ENCODE measurements at places on chromosomes 3 and 15.

- no peak for DNase-seq
Observed at GRCh38 chr3:102712896-102713295, 278.1 kb downstream of the ZPLD1 start.

DNA sequence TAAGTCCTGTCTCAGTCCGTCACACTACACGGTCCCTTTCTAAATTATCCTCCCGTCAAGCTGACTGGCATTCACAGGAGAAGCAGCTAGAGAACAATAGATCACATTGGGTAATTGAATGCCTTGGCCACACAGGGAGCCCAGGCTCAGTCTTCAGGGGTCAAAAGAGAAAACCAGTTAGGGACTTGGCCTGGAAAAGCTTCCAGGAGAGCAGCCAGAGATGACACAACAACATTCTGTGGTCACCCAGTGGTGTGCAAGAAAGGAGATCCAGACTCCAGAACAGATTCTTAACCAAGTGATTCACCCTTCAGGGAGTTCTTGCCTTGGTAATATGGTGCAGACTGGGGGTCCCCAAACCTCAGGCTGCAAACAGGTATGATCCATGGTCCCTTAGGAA lies 15.9 kb downstream of the ARHGAP31 start:
- DNase-seq = no peak

DNA sequence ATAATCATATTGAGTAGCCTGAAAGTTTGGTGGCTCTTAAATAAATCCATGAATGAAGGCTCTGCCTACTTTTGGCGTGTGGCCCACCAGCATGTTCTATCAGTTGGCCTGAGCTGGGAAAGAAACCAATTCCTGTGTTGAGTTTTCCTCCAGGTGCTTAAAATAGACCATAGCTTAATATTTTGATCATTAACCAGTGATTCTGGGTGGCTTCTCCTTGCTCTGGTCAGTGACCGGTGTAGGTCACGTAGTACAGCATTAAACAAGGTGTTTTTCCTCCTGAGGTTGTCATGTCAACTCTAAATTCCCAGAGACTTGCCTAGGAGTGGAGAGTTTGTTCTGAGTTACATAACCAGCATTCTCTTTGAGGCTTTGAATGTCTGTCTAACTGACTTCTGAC lies 1.3 kb downstream of the HHLA2 start:
- no peak for DNase-seq

DNA sequence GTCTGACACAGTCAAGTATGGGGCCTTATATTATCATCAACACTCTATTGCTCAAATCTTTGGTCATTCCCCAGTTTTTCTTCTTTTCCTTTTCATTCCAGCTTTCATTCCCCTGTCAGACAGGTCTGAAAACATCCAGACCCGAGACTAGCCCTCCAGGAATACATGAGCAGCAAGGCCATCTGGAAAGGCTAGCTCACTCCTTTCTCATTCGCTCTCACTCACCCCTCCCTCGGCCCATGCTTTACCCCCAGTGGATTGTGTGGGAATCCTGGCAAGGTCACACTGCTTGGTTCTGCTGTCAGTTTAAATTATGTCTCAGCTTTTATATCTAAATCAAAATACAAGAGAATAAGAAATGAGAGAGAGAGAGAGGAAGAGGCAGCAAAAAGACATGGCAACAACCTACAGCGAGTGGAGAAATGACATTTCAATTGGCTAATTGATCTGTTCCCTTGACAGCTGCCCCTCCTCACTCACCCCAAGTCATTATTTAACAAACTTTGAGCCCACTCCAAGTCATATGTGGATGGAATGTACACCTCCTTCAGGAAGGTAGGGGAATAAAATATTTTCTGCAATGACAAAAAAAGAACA lies 962.2 kb downstream of the TUSC7 start:
- DNase-seq = no peak

DNA sequence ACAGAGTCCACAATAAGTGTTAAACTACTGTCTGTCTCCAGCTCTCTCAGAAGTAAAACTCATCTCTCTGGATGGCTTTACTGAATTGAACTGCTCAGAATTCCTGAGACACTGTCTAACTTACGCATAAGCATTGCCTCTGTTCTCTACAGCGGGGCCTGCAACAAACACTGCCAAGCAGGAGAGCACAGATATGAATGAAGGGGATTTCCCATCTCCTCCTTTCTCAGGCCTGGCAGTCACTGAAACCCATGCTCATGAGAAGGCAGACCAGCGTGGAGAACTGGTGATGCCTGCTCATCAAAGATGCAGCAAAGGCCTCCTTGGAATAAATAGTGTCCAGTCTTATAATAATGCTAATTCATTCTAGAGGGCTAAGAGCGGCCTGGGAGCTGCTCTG lies 10.3 kb downstream of the RASGRP1 start:
- no peak for DNase-seq

DNA sequence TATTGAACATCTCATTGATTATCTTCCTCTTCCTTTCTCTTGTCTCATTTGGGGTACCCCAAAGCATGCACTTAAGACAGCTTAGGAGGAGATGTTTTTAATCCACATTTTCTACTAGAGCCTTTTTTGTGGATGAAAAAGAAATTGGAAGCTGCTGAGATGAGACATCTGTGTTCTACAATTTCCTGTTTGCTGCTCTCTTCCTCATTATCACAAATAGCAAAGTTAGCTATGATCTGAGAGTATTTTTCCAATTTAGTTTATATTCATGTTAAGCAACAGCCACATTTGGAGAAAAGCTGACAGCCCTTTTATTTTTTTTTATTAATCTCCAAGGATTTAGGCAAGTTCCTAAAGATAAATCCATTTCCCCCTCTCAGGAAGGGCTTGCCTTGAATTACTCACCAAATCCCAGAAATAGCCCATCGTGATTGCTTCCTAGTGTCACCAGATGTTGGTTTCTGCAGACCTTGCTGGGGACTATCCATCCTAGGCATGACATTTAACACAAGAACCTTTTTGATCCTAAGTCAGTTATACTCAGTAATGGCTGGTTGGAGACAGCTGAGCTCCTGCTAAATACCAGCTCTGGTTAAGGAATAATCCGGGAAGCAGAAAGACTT lies 70.8 kb upstream of the FILIP1L start:
- no peak for DNase-seq

GRCh38 chr15:66051833-66052232 lies 182.5 kb downstream of the RAB11A start:
- no peak for DNase-seq

GRCh38 chr15:62850791-62851291 lies 191.7 kb upstream of the TPM1 start:
- no peak for DNase-seq

DNA sequence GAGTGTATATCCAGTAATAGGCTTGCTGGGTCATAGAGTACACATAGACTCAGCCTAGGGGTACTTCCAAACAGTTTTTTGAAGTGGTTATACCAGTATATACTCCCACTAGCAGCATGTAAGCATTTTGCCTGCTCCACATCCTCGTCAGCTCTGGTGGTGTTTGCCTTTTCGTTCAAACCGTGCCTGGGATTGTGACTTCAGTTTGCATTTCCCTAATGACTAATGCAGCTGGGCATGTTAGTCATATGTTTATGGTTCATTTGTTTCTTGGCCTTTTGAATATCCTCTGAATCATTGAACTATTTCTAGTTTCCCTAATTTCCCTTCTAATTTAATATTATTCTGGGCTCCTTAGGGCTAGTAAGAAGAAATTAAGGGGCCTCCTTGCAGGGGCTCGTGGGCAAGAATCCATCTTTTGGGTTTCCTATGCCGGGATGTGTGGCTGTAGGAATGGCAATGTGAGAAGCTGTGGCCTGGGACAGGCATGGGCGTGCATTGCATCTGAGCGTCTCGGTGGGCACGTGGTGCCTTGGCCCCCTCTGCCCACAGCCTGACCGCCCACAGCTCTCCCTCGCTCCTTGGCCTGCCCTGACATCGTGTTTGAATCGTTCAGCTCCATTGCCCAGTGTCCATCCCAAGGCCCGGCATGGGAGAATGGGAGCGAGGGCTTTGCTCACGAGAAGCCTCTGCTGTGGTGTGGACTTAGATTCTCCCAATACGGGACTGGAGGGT lies 26.4 kb downstream of the FAH start:
- no peak for DNase-seq

DNA sequence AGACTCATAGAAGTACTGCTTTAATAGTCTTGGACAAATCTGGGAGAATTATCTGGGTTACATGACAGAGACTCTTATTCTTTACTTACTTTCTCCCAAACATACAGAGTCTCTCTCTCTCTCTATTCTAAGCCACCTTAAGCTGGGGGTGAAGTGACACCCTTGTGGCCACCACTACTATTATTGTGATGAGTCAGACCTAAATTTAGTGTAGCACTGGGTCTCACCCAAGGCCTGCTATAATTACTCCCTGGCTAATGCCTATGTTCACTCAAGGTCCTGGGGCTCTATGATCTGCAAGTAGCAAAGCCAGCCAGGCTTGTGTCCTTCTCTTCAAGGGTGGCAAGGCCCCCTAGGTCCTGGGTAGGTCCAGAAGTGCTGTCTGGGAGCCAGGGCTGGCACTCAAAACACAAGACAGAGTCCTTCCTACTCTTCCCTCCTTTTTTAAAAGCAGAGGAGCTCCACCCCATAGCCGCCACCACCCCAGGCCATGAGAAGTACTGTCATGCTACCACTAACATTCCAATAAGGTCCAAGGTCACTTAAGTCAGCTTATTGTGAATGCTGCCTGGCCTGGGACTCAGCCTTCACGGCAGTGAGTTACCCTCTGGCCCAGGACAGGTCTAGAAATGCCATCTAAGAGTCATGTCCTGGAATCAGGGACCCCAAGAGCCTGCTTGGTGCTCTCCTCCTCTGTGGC lies 183.6 kb downstream of the POLQ start:
- no peak for DNase-seq

DNA sequence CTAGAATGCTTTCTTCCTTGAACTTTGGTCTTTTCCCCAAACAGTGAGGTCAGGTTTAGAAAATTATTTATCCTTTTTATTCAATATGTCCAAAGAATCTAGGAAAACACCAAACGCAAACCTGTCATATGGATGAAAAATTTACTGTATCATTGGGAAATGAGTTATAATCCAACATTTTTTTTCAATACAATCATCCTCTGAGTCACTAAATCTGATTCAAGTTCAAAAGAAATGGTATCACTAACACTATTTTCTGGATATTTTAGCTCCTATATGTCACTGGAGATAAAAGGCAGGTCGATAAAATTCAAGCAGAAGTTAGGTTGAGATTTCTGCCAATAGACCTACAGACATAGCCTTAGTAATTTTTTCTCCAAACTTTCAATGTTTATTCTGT lies 591.6 kb upstream of the AGTR1 start:
- no peak for DNase-seq

DNA sequence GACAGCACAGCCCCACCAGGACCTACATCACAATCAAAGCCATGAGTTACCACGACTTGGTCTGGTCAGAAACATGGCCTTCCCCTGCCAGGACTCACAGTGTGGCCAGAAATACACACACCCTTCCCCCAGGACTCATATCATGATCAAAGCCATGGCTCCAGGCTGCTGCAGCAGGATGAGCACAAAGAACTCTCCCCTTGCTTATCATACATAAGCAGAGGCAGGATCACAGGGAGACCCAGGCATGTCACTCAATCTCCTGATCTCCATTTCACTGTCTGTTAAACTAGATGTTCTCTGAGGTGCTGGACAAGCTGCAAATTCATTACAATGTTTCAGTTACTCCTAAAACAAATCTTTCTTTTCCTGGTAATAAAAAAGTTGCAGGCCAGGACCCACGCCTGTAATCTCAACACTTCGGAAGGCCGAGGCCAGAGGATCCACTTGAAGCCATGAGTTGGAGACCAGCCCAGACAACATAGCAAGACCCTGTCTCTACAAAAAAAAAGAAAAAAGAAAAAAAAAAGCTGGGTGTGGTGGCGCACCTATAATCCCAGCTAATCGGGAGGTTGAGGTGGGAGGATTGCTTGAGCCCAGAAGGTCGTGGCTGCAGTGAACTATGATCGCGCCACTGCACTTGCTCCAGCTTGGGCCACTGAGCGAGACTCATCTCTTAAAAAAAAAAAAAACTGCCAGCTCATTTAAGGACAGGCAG lies 1.2 kb downstream of the PFKFB4 start:
- no peak for DNase-seq

DNA sequence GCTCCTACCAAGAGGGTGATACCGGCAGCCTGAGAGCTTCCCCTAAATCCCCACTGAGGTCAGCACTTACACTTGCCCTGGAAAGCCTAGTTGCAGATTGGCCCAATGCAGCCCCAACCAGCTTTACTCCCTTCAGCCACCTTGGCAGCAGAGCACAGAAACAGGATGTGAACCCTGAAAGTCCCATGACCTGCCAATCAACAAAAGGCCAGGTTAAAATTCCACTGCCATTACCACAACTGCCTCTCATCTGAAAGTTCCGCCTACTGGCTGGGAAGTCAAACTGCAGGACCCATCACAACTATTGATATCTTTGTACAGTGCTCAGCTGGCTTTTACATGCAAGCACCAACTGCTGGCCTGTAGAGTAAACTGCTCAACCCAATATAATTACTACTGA lies 156.2 kb downstream of the ZMAT3 start:
- no peak for DNase-seq

DNA sequence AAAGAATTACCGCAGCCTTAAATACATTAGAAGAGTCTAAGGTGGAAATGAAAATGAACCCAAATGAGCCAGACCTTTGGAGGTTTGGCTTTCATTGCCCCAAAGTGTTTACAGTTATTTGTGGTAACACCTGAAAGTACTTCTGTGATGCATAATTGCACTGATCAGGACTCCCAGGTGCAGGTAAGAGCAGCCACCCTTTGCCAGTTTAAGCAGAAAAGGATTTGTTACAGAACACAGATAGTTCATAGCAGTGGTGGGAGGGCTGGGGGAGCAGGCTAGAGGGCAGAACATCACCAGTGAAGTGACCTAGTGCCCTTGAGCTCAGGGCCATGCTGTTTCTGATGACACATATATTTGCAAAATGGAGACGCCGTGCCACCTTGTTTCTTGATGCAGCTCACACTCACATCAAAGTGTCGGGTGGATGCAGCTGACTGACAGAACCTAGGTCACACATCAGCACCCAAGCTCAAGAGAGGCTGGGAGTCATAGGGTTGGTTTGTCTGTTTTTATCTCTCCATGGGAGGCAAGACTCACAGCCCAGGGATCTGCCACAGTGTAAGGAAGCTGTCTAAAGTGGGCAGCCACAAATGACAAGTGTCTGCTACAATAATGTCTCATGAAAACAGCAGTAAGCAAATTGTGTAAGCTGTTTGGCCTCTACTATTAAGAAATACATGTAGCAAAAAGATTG lies 49.1 kb downstream of the NEK11 start:
- no peak for DNase-seq

- no peak for DNase-seq
Observed at GRCh38 chr3:99498550-99499234, 139.7 kb upstream of the COL8A1 start.

- DNase-seq = no peak
Observed at GRCh38 chr3:66567077-66567476, 66.3 kb upstream of the LRIG1 start.

DNA sequence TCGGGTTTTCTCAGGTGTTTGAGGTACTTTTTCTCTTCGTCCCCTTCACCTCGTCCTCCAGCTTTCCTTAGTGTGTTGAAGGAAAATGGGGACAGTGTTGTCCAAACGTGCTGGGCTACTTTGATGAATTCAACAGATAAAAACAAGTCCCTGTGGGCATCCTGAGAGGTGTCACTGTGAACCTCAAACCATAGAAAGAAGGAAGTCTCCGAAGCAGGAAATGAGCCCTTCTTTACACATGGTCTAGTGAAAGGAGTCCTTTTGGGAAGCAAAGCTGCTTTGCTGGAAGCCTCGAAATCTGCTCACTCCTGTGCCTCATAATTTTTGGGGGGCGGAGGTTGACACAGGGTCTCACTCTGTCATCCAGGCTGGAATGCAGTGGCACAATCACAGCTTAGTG lies 10.6 kb downstream of the IL17RB start:
- DNase-seq = no peak

GRCh38 chr3:128247666-128248409 lies 94.6 kb downstream of the EEFSEC start:
- DNase-seq = no peak

- DNase-seq = no peak
Observed at GRCh38 chr15:84033793-84034553, 201.6 kb upstream of the GOLGA6L4 start.

Measured in activated naive CD4-positive, alpha-beta T cell (primary cell).